Stimulated activated naive CD4-positive, alpha-beta T cell treated with Interleukin-2 at 50 U/mL for 16 hours (primary cell): ENCODE measurements at places on chromosomes 6 and 20.

DNA sequence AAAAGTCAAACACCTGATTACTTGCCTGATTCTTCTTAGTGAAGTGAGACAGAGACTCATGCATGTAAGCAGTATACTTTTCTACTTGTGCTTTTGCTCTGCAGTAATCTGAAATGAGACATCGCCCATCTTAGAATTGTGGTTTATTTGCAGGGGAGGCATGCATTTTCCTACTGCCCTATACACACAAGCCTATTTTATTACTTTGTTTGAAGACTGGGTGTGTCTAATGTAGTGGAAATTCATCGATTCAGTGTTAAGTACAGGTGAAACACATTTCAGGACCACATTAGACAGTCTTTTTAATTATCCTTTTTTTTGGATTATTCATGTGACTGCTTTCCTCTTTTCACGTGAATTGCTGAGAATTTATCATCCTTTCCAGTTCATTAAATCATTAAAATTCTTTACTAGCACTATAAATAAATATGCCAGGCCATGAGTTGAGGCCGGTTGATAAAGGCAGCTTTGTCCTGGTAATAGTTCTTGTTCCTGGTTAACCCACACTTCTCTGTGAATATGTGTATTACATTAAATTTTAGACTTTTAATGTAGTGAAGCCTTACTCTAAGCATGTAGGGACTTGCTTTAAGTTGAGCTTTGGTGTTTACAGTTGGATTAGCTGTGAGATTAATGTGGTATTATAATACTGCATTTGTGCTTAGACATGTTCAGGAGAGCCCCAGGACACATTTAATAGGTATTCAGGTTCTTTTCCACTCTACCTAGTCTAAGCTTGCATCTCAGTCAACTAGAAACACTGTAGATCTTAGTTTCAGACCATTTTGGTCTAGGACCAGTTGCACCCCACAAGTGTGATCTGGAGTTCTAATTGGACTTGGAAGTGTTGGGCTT lies 10.8 kb upstream of the BTBD3 start:
- DNase-seq, result no peak

- no peak for DNase-seq
These were observed 8.8 kb downstream of the MYH7B start for GRCh38 chr20:34964486-34964885.

- peak; percentile 32 for DNase-seq
These were observed 3.1 kb downstream of the PXDC1 start for GRCh38 chr6:3748208-3749066.

GRCh38 chr20:62624325-62624690 lies 18.0 kb upstream of the SLCO4A1 start:
- DNase-seq, result no peak

GRCh38 chr6:81763051-81763450 lies 10.6 kb upstream of the TENT5A start:
- DNase-seq, result no peak

GRCh38 chr6:783966-784735 lies 91.2 kb upstream of the EXOC2 start:
- DNase-seq, result no peak

GRCh38 chr6:39999006-39999867 lies 65.0 kb upstream of the MOCS1 start:
- no peak for DNase-seq

- no peak for DNase-seq
These were observed 234.5 kb upstream of the ZNF217 start for GRCh38 chr20:53828088-53828681.

GRCh38 chr6:166041277-166041676 lies 126.4 kb downstream of the TBXT start:
- DNase-seq, result no peak
